ENCODE measurements at places on chromosomes 2 and 18. TPM values are rescaled to one million over a fixed set of nuclear protein-coding genes. Genes with fewer than 3 reads are reported as not detected.

DNA sequence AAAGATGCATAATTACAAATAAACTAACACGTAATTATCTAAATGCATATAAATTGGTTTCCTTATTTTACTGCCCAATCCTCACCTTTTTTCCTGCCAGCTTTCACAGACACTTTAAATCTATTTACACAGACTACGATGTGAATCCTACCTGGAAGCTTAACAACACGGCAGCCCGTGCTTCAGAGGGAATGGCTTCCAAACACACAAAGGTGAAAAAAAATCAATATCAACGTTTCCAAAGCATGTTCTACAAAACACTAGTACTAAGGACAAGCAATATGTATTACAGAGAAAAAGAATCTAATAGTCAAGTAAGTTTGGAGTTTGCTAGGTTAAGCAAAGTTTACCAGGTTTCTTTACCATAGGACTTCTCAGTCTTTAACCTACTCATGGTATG is 4.4 kb downstream of the MAP4K3 start:
- no peaks in the 10 kb centered on the region for H3K27me3 ChIP-seq
- H3K36me3 ChIP-seq: no peaks in the 10 kb centered on the region
- no peak for DNase-seq
- H3K4me3 ChIP-seq: no peak overlapping the region

Gene SLC9A4
- total RNA-seq: not detected

Gene EML6
- not detected for total RNA-seq

GRCh38 chr2:204507636-204508035 is 37.6 kb upstream of the PARD3B start:
- H3K27me3 ChIP-seq: no peaks in the 10 kb centered on the region
- H3K4me1 ChIP-seq: no peaks in the 10 kb centered on the region
- H3K4me3 ChIP-seq: no peak overlapping the region
- H3K27ac ChIP-seq: no peak overlapping the region
- DNase-seq: no peak

- H3K4me3 ChIP-seq: peak within 1 kb of the TSS; percentile 87
- H3K36me3 ChIP-seq: no peaks in the 10 kb centered on the region
- no peak for DNase-seq
- peak within 1 kb of the TSS; percentile 81 for H3K27ac ChIP-seq
Observed at GRCh38 chr2:69013142-69013839, at the start of gene ANTXR1. TSS of gene ANTXR1 (plus strand) at chr2:69013179. CDS start at chr2:69013500, 321 bp downstream.

- peak overlapping the region; percentile 44 for H3K4me3 ChIP-seq
- no peaks in the 10 kb centered on the region for H3K36me3 ChIP-seq
- peaks cover 2% of the 10 kb centered on the region for H3K4me1 ChIP-seq
- no peak for DNase-seq
- H3K27me3 ChIP-seq: no peaks in the 10 kb centered on the region
- no peak overlapping the region for H3K27ac ChIP-seq
Observed at GRCh38 chr2:164560181-164560792, 61.0 kb downstream of the GRB14 start.

Gene ACOXL
- total RNA-seq: not detected

GRCh38 chr2:80380736-80381135 is 76.2 kb upstream of the LRRTM1 start:
- H3K4me1 ChIP-seq: no peaks in the 10 kb centered on the region
- no peaks in the 10 kb centered on the region for H3K36me3 ChIP-seq
- no peaks in the 10 kb centered on the region for H3K27me3 ChIP-seq
- no peak overlapping the region for H3K4me3 ChIP-seq
- no peak overlapping the region for H3K27ac ChIP-seq

- no peak overlapping the region for H3K4me3 ChIP-seq
- H3K36me3 ChIP-seq: no peaks in the 10 kb centered on the region
- H3K27ac ChIP-seq: no peak overlapping the region
- no peaks in the 10 kb centered on the region for H3K27me3 ChIP-seq
- DNase-seq: no peak
Observed at GRCh38 chr18:55102501-55102900, 143.2 kb upstream of the CCDC68 start.

Measured in ascending aorta (tissue), 2 donors.